ENCODE measurements at places on chromosomes 7 and 10.

- no peak for DNase-seq
Observed at GRCh38 chr10:52756966-52757365, 15.6 kb downstream of the MBL2 start.

- DNase-seq, result no peak
Observed at GRCh38 chr7:8921807-8922206, 488.4 kb downstream of the NXPH1 start.

DNA sequence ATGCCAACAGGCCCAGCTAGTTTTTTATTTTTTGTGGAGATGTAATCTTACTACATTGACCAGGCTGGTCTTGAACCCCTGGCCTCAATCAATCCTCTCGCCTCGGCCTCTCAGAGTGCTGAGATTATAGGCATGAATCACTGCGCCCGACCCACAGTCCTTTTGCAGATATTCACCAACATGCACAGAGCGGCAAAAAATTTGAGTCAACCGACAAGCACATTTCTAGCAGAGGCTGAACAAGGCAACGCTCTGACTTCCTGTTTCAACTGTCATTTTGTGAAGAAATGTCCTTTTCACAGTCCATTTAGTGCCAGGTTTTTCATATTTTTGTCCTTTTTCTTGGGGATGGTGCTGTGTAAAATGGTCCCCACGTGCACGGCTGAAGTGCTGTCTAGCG lies 71.1 kb upstream of the KAT6B start:
- no peak for DNase-seq

- DNase-seq, result no peak
Observed at GRCh38 chr7:133429371-133429770, 176.5 kb downstream of the EXOC4 start.

DNA sequence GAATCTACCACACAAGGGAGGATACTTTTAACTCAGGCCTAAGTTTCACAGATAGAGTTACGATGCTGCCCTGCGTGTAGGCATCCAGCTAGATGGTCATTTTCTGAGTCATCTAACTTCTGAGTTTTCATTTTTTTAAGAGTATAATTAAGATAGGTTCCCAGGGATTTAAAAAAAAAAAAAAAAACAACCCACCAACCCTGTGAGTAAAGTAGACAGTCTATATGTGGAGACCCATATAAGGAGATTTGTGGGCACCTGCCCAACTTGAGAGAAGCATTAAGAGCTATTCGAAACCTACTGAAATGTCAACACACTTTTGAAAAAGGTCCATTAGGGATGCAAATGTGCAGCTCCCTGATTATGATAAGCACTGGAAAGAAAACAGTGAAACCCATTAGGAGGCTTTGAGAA lies 257.3 kb downstream of the TRIL start:
- no peak for DNase-seq

GRCh38 chr10:59036311-59037017 lies 140.0 kb upstream of the PHYHIPL start:
- no peak for DNase-seq

DNA sequence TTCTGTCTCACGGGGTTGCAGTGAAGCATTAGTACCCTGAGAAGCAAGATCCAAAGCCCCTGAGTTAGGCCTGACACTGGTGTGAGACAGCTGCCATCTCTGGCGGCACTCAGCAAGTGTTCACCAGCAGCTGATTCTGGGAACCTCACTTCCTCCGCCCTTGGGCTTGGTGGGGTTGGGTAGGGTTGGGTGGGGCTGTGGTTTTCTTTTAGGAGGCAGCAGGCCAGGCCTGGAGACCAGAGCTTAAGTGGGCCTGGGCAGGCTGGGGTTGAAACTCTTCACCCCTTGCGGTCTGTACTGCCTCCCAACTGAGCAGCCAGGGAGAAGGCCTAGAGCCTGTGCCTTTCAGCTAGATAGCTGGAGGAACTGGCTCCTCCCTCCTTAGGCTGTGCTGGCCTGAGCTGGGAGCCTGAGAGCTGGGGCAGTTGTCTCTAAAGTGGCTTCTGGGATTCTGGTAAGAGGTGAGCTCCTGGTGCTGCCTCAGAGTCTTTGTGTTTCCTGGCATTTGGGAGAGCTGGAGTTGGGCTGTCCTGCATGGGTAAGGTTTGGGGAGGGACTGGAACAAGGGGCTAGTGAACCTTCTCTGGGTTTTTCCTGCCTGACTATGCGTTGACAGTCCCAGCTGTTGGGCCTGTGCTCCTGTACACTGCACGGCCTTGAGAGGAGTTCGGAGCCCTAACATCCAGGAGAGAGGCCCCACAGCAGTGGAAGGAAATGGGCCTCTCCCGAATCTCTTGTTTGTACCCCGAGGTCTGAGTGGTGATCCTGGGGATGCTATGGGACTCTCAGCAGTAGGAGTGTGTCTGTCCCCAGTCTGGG lies 5.1 kb downstream of the TSPAN14 start:
- peak; percentile 63 for DNase-seq

GRCh38 chr10:21076381-21076780 lies 179.3 kb upstream of the NEBL start:
- DNase-seq, result no peak

- DNase-seq, result no peak
Observed at GRCh38 chr10:114491933-114492332, 87.6 kb upstream of the AFAP1L2 start.

- DNase-seq, result no peak
Observed at GRCh38 chr10:46216836-46217751, 69.7 kb upstream of the ANTXRL start.

DNA sequence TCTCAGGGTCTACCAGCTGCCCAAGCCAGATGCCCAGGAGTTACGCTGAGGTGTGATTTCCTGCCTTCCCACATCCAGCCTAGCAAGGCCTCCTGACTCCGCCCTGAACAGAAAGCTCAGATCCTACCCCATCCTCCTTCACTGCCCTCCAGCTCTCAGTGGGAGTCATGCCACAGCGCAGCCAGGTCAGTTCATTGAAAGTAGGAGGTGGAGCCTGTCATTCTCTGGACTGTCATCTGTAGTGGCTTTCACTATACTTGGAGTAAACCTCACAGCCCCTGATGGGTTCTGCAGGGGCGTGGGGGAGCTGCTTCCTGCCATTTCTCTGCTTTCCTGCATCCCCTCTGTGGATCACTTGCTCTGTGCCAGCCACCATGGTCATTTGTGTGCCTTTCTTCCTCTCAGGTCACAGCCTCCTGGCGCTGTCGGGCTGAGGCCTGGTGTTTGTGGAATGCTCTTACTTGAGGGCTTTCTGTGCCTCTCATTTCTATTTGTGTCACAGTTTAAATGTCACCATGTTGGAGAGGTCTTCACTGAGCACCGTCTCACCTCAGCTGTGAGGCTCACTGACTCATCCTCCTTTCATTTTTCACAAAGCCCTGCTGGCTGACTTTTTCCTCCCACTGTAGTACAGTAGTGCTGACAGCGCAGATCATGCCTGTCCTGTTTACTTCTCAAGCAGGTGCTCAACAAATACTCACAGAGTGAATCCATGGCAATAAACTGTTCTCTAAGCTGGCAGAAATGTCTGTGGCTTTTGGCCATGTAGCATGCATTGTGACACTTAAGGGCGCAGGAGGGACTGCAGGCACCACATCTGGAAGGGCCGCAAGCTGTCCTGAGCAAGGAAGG lies 61.0 kb upstream of the TMEM248 start:
- peak; percentile 44 for DNase-seq

DNA sequence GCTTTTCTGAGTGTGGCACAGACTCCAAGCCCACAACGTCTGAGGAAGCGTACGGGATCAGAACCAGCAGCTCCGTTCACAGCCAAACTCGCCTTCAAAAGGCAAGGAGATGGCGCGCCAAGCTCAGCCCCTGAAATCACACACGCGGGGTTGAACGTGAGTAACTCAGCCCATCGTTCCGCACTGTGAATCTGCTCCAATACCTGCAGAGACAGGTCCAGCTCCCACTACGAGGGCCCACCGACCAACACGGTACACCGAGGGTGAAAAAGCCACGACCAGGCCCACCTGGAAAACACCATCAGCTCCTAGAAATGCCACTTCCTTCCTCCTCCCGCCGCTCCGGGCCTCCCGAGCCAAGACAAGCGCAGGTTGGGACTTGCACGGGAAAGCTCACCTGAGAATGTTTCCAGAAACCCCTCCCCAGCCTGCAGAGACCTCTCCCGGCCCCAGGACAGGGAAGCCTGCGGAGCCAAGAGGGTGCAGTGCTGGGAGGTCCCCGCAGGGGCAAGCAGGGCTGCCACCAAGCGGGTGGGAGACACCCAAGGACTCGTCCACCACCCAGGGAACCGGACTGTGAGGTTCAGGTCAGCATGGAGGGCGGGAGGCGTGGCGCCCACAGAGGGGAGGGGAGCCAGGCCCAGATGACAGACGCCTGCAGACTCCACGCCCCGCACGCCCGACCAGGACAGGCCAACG lies 93.9 kb upstream of the PDGFA start:
- DNase-seq, result no peak

- DNase-seq, result no peak
Observed at GRCh38 chr7:22001345-22002004, 55.8 kb upstream of the CDCA7L start.

- no peak for DNase-seq
Observed at GRCh38 chr7:68676813-68677535, 921.3 kb upstream of the AUTS2 start.

GRCh38 chr10:63976538-63976937 lies 455.3 kb downstream of the REEP3 start:
- peak; percentile 37 for DNase-seq

- peak; percentile 42 for DNase-seq
Observed at GRCh38 chr7:21261627-21262594, 166.0 kb upstream of the SP4 start.

DNA sequence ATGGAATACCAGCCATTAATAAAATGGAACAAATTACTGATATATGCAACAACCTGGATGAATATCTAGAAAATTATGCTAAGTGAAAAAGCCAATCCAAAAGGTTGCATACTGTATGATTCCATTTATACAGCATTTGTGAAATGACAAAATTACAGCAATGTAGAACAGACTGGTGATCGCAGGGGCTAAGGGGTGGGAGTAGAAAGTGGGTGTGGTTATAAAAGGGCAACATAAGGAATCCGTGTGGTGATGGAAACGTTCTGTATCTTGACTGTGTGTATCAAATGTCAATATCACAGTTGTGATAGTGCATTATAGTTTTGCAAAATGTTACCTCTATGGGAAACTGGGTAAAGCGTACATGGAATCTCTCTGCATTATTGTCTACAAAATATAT lies 15.0 kb downstream of the CEP41 start:
- DNase-seq, result no peak

GRCh38 chr10:23192712-23193434 lies 761 bp downstream of the PTF1A start:
- DNase-seq, result peak; percentile 26

DNA sequence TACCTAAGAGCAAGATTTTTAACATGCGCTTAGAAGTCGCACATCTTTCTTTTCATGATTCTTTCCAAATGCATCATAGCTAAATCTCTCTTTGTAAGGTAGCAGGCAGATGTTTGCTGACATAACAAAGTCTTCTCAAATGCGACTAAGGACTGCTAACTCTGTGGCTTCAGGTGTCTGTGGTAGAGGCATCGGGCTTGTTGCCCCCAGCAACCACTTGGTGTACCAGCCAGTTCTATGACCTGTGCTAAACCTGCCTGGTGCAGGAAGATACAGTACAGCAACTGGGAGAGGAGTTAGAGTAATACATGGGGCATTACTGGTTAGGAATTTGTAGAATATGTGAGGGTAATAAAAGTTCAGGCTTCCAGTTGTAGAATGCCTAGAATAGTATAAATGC lies 654.1 kb downstream of the NRG3 start:
- no peak for DNase-seq

GRCh38 chr10:88386821-88387773 lies 196.0 kb downstream of the RNLS start:
- DNase-seq, result no peak

GRCh38 chr10:119207713-119208552 lies 562 bp downstream of the GRK5 start:
- peak; percentile 48 for DNase-seq

DNA sequence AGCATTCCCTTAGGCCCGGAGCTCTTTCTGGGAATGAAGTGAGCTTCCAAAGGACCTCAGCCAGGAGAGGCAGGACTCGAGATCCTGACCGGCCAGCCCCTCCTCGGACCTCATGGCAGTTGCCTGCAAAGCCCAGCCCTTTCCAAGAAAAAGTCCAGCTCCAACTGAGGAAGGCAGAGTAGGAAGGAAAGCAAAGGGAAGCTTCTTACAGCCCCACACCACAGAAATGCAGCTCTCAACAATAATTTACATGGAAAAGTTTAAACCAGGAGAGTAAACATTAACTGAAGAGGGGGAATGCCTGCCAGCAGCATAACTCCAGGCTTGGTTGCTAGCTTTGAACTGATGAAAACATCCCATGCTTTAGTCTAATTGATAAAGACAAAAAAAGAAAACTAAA lies 153.9 kb upstream of the PFKP start:
- DNase-seq, result no peak

DNA sequence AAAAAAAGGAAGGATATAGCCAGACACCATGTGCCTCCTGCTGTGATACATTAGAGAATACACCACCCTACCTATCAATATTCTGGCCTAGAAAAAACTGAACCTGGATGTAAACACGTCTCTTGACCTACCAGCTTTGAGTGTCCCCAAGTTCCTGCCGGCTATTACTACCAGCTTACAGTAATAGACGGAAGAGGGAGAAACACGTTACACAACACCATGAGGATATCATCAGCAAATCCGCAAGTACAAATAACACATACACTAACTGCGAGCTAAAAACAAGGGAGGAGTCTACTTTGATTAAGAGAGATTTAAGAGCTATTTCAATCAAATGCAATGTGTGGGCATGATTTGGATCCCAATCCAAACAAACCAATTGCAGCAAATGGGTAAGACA lies 113.0 kb downstream of the COL28A1 start:
- DNase-seq, result no peak

GRCh38 chr7:30912021-30912730 lies 523 bp downstream of the AQP1 start:
- DNase-seq, result no peak

GRCh38 chr7:19181634-19182033 lies 36.4 kb upstream of the FERD3L start:
- no peak for DNase-seq

GRCh38 chr10:127088908-127089307 lies 107.5 kb downstream of the INSYN2A start:
- no peak for DNase-seq

DNA sequence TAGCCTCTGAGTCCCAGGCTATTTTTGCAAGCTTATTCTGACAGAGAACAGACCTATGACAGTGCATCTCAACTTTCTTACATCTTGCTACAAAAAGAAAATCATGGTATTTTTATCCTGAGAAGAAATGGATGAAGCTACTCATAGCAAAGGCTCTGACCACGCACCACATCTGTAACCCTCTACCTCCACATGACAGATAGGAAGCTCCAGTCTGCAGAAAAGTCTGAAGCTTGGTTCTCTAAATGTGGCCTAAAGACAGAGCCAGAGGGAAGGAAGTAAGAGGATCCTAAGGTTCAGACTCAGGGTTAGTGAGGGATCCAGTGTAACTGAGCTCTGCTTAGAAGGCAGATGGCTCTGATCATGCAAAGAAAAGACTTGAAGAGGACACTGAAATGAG lies 58.4 kb upstream of the ABCB5 start:
- DNase-seq, result no peak

GRCh38 chr10:87640043-87640442 lies 19.6 kb upstream of the PAPSS2 start:
- no peak for DNase-seq
